ENCODE measurements at places on chromosomes 6 and 20.

GRCh38 chr6:87184762-87185250 lies 29.4 kb downstream of the ZNF292 start:
- DNase-seq, result no peak

GRCh38 chr6:169763308-169763707 lies 11.9 kb downstream of the ERMARD start:
- no peak for DNase-seq

DNA sequence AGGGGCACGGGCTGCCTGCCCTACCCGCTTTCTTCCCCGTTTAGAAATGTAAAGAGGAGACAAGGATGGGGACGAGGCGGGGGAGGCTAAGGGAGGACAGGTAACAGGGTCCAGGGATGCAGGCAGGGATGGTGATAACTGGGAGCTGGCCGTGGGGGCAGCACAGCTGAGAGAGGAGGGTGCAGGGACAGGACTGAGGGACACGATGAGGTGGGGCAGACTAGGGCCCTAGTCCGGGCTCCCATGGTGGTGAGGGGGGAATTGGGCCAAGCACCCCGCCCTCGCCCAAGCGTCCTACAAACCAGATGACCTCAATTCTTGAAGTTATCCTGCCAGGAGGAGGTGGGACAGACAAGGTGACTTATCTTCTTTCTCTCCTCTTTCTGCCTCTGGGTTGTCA lies 44.4 kb upstream of the MDFI start:
- no peak for DNase-seq

GRCh38 chr6:68975064-68975463 lies 340.0 kb downstream of the ADGRB3 start:
- DNase-seq, result no peak

GRCh38 chr6:66986940-66987339 lies 1279.9 kb upstream of the EYS start:
- DNase-seq, result no peak

GRCh38 chr6:48744948-48745347 lies 634.0 kb upstream of the PTCHD4 start:
- DNase-seq, result no peak

DNA sequence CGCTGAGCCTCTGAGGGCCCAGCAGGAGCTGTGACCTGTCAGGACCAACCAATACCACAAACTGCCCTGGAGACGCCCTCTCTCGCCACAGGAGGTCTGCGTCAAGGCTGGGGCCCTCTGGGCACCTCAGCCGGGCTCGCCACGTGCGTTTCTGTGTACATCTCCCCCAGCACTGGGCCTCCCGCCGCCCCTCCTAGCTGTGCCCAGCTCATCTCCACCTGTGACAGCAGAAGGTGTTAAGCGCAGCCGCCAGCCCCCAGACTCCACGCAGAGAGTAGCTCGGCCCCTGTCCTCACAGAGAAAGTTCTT lies 91.4 kb downstream of the TAF4 start:
- DNase-seq, result no peak

GRCh38 chr6:1670711-1671462 lies 61.2 kb downstream of the FOXC1 start:
- DNase-seq, result no peak

GRCh38 chr20:1952737-1953530 lies 40.9 kb downstream of the PDYN start:
- DNase-seq, result no peak

GRCh38 chr6:15879371-15880261 lies 216.8 kb upstream of the DTNBP1 start:
- DNase-seq, result peak; percentile 46

DNA sequence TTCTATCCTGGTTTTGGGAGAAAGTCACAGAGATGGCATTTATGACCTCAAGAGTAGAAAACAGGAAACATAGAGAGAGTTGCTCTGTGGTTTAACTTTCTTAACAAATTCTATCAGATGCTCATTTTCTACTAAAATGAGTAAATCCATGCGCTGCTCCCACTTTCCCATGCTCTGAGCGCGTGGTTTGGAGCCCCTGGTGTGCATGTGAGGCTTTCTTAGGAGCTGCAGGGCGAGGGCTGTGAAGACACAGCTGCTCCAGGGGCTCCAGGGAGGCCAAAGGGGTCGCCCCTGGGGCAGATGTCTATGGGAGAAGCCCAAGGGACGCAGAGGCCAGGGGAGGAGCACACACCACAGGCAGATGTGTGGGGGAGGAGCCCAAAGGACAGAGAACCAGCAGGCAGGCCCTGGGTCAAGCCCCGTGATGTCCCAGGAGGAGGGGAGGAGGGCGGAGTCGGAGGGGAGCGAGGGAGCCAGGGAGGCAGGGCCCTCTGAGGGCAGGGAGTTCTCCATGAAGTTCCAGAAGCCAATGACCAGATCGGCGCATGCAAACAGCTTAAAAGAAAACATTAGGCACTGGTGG lies 122.9 kb downstream of the IRF4 start:
- peak; percentile 33 for DNase-seq
